CD14-positive monocyte (primary cell): ENCODE measurements at places on chromosomes 4 and X.

DNA sequence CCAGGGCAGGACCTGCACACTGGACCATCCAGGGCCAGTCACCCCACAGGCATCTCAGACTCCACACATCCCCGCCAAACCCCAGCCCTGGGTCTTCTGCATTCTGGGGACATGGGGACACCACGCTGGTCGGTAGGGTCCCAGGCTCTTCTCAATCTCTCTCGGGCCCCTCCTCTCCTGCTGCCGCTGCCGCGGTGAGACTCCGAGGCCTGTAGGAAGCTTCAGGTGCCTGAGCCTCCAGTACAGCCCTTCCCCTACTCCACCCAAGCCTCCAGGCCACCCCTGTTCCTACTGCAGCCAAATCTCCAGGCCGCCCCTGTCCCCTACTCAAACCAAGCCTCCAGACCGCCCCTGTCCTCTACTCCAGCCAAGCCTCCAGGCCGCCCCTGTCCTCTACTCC lies 5.5 kb upstream of the ASMT start:
- no peak for DNase-seq

DNA sequence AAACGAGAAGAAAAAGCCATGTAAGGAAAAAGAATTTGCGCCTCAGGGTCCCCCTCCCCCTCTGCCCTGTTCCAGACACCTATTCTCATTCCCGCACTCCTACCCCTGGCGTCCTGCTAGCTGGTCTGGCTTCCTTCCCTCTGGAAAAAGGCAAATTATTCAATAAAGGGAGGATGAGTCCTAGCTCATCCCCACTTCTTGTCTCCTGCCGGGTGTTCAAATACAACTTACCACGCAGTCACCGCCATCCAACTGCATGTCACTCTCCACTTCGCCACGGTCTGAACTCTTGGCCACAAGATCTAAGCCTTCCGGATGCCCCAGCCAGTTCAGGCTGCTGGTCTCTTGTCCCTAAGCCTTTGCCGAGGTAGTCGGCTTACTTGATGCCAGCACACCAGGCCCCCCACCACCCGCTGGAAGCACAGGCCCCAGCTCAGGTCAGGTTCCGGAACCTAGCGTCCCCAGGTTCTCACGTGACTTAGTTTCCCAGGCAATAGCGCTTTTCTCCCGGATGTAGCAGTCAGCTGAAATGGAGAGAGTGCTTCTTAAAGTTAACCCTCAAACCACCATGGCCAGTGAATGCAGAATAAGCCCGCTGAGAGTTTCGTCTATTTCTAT lies 209.6 kb upstream of the SPIN4 start:
- peak; percentile 27 for DNase-seq

DNA sequence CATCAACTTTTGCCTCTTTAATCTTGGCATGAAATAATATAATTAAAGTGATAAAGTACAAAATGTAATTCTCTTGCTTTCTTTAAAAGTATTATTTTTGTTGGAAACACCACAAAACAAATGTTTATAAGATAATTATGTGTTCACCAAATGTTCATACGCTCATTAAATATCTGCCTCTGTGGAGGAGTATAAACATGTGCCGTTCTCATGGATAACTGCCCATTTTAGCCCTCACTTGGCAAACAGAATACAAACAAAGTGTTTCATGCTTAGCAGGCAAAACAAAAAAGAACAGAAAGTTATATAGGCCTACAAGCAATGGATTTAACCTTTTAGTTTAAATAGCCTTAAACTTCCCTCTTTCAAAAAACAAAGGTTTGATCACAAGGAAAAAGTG lies 800.5 kb upstream of the DIAPH2 start:
- no peak for DNase-seq

- no peak for DNase-seq
These were observed 38.5 kb upstream of the C1GALT1C1 start for GRCh38 chrX:120668357-120668756.

- DNase-seq = no peak
These were observed 122.8 kb downstream of the DIPK2B start for GRCh38 chrX:45077748-45078424.
